ENCODE measurements at places on chromosomes 11 and 22.
A peak's percentile ranks its signal among the peaks of the same experiment; 100 is the strongest.

DNA sequence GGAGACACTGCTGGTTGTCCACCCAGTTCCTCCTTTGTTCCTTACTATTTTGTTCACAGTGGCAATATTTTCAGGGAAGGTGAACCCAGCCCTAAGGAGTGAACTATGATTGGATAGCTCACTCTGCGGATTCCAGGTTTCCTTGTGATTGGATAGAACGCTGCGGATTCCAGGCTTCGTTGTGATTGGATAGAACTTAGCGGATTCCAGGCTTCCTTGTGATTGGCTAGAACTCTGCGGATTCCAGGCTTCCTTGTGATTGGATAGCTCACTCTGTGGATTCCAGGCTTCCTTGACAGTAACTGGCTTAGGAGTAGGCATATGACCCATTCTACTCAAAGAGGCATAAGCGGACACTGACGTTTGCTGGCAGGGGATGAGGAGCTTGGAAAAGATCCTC, 28.6 kb upstream of the ADA2 start:
- DNase-seq = no peak

DNA sequence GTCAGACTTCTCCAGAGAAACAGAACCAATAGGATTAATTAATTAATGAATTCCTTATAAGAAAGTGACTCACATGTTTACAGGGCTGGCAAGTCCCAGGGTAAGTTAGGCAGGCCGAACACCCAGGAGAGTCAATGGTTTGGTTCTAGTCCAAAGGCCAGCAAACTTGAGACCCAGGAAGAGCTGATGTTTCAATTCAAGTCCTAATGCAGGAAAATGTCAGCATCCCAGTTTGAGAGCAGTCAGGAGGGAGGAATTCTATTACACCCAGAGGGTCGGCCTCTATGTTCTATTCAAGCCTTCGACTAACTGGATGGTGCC, 466.0 kb downstream of the INSC start:
- no peak for DNase-seq

DNA sequence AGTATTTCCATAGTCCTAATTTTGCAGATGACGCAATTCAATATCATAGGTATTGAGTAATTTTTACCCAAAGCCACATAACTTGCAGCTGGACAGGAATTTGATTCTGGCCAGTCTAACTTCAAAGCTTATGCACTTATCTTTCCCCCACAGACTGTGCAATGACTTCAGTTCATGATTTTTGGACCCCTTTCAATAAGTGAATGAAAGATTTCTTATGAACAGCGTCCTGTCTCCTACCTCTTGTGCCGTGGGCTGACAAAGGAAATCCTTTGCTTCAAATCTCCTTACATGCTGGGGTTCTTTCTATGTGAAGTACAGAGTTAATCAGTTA, 217.7 kb upstream of the KIRREL3 start:
- DNase-seq = no peak

- no peak for DNase-seq
Measured at GRCh38 chr11:92224407-92225124, at the start of gene FAT3. TSS of gene FAT3 (plus strand) at chr11:92224818. CDS start at chr11:92352113, 127,295 bp downstream.

GRCh38 chr11:119749006-119749565, 20.1 kb upstream of the NECTIN1 start:
- no peak for DNase-seq

- DNase-seq = no peak
Measured at GRCh38 chr11:75477614-75477935, 44.6 kb upstream of the KLHL35 start.

DNA sequence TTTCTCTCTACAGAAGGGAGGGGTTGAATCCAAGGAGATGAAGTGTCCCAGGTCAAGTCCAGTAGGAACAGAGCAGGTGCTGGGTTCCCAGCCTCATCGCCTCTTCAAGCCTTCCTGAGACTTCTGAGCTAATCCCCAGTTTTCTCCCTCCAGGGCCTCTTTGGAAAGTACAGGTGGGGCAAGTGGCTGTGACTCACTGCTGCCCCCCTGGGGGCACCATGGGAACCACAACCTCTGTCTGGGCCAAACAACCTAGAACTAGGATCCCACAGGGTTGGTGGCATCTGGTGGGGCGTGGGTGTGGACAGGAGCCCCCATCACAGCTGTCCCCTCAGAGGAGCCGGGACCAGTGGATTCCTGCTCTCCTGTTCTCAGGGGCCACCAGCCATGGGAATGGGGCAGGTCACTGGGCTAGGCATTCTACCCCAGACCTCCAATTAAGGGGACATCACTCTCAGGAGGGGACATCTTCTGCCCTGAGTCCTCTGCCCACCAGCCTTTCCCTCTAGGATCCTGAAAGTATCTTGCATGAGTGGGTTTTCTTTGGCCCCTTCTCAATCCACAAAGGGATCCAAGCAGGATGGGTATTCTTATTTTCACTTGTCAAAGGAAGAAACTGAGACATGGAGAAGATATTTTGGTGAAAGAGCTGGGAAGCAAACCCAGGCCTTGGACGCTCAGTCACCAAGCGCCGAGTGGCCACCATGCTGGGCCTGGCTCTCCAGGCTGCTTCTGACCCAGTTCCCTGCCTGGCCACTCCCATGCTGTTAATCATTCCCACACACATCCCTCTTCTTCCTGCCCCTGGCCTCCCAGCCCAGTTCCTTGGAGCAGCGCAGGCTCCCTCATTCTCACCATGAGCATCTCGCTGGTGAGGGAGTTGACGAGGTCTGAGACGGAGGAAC, 23.8 kb downstream of the LRRC10B start:
- peak; percentile 10 for DNase-seq

GRCh38 chr22:25655371-25655935, 86.5 kb upstream of the MYO18B start:
- DNase-seq = no peak

- no peak for DNase-seq
Measured at GRCh38 chr11:86070142-86071056, 1.5 kb upstream of the PICALM start.

DNA sequence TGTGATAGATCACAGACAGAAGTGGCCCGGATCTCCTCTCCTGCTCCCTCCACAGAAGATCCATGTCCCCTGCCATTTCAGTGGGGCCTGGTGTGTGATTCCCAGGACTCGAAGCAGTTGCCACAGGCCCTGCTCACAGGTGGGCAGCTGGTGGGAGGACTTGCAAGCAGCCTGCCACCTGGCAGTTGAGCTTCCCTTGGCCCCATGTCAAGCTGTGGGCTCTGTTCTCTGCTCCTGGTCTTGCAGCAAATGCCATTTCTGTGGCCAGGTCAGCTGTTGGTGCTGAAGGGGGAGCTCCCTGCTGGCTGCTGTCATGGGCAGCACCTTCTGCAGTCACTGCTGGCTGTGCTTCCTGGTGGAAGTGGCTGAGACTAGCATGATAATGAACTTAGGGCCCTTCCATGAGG, 59.1 kb upstream of the SLC22A12 start:
- no peak for DNase-seq

- DNase-seq = no peak
Measured at GRCh38 chr11:75271730-75272129, 31.2 kb downstream of the TPBGL start.

- DNase-seq = no peak
Measured at GRCh38 chr11:101030692-101031091, 98.9 kb downstream of the PGR start.

DNA sequence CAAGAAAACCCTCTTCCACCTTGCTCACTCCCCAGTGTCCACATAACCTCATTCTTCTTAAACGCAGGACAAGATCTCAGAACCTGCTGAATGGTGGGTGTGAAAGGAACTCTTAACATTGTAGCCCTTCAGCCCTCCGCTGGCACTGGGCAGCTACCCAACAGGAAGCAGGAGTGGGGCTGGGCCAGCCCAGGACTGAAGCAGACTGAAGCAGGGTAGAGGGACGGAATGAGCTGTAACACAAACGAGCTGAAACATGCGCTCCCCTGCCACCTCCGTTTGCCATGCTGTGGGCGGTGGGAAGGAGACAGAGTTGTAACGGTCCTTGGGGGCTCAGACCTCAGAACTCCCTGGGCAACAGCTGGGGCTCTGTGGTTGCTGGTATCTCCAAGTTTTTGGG, 23.6 kb downstream of the NPAT start:
- no peak for DNase-seq

DNA sequence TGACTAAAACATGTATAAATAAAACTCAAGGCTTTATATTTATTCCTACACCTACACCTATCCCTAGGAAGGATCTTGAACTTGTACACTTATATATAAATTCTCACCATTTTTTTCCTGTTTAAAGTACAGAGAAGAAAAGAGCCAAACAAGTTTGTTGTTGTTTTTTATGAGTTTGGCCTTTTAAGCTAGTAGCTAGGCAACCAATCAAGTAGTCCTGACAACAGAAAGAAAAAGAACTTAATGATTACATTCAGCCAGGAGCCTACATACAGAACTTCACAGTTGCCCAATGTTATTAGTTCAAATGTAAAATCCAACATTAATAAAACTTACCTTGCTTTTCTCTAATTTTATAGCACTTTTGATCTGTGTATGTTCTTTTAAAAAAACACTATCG, 316.2 kb downstream of the SOX6 start:
- no peak for DNase-seq

DNA sequence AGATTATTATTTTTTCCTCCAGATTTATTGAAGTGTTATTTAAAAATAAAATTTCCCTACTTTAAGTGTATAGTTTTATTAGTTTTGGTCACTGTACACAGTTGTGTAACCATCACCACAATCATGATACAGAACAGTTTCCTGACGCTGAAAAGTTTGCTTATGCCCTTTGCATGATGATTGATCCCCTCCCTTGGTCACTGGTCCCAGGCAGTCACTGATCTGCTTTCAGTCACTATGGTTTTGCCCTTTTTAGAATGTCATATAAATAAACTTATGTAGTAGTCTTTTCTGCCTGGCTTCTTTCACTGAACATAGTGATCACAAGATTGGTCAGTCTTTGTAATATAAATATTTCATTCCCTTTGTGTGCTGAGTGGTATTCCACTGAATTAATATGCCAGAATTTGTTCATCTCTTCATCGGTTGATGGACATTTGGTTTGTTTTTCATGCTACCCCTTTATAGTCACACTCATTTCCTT, 140.6 kb downstream of the SWAP70 start:
- no peak for DNase-seq

- no peak for DNase-seq
Measured at GRCh38 chr11:59551659-59552521, 40.6 kb downstream of the OR4D9 start.

DNA sequence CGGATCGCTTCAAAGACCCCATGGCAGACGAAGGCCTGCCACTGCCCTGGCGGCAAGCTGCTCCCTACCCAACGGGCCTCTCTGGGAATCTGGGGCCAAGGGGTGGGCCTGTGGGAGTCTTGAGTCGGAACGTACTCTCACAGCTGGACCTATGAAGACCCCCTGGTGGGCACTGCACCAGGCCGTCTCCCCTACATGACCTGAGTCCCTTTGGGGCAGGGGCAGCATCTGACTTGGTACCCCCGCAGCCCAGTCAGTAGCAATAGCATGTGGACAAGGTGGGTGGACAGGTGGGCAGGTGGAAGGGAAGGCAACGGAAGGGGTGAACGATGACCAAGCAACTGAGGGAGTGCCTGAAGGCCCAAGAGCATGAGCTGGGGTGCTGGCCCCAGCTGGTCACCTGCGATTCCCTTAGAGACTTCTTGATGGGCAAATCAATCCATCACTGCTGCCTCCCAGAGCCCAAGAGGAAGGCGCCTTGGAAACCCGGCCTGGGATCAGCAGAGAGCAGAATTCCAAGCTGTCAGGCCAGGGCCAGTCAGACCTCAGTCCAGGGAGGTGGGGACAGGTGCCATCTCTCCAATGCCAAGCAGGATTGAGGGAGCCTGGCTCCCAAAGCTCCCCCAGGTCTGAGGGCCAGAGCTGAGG, 35.3 kb downstream of the ARAP1 start:
- DNase-seq = no peak

DNA sequence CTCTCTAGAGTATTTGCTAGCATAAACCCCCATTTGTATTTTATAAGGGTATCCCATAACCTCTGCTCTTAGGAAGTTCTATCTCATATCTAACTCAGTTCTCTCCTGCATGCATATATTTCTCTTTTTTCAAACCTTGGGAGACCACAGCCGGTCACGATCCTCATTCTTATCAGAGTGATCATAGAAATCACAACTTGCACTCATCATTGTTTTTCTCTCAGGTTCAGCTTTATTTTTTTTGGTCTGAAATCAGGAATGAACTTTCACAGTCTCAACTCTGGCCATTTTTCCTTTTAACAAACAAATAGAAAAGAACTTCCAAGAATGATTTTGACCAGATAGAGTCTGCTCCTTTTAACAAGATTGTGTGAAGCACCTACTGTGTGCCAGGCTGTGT, 98.6 kb upstream of the BLID start:
- DNase-seq = no peak

- no peak for DNase-seq
Measured at GRCh38 chr11:94576306-94576705, 9.1 kb downstream of the PIWIL4 start.

GRCh38 chr11:22234743-22235142, 41.9 kb downstream of the ANO5 start:
- DNase-seq = no peak

GRCh38 chr22:26898946-26899605, 241.7 kb downstream of the MIAT start:
- DNase-seq = no peak

GRCh38 chr11:121318848-121319834, 26.6 kb downstream of the SC5D start:
- DNase-seq = no peak

- no peak for DNase-seq
Measured at GRCh38 chr11:96306933-96307775, 35.8 kb downstream of the MAML2 start.

GRCh38 chr11:109304159-109304558, 117.8 kb upstream of the C11orf87 start:
- DNase-seq = no peak
